ENCODE measurements at places on chromosomes 13 and 19. TPM values are rescaled to one million over a fixed set of nuclear protein-coding genes. Genes with fewer than 3 reads are reported as not detected.

DNA sequence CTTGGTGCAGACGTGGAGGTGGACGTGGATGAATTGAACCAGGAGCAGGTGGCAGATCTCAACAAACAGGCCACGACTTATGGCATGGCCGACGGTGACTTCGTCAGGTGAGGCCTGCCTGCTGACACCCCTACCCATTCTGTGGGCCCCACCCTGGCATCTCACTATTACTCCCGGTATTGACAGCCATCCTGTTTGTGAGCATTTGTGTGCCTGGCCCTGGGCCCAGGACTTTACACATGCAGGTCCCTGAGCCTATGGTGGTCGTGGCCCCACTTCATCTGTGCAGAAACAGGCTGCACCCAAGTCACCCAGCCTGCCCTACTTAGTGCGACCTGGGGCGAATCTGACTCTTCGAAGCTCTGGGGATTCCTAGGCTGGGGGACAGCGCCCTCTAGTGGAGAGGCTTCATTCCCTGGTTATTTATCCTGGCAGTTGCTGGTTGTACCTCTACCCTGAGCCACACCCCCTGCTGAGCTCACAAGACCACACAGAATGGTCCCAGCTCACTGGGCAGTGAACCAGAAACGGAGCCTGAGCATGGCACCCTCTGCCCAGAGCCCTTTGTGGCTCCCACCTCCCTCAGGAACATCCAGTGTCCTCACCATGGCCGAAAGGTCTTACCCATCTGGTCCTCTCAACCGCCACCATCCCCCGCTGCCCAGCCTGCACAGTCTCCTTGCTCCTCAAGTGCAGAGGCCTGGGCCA is 16.9 kb downstream of the ZNF296 start:
- no peak for DNase-seq

GRCh38 chr13:32036757-32037156 is 5.2 kb downstream of the FRY start:
- no peak for DNase-seq

- no peak for DNase-seq
These were observed 110.0 kb downstream of the KCNRG start for GRCh38 chr13:50125304-50125553.

DNA sequence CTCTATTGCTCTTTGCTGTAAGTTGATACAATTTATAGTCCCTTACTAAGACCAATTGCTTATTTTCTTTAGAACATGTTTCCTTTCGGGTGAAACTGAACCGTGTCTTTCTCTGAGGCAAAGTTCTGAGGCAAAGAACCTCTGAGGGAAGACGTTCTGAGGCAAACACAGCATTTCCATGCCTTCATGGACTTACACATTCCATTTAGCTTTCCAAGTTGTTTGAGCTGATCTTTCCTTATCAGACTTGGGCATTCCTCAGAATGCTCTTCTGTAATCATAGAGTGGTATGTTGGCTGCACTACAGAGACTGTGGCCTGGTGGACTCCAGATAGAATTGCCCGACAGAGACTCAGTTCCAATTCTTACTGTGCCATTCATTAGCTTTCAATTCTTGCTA is 579.1 kb downstream of the KCTD12 start:
- DNase-seq: no peak

Gene CD209
- 0.32 TPM for total RNA-seq

Gene KLK11
- 332 TPM for total RNA-seq

Gene ADGRE3
- not detected for total RNA-seq

DNA sequence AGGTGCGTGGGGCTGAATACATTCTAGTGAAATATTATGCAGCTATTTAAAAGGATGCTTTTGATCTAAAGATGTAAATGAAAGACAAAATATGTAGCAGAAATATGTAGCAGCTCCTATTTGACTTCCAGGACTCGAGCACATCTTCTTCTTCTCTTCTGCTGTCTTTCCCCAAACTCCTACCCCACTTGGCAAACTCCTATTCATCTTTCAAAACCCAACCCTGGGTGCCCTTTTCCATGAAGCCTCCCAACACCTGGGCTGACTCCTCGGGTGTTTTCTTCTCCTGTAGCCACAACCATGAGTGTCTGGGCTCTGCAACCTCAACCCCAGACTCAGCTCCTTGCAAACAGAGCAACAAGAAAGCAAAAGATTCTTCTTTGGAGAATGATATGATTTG is 11.1 kb downstream of the ACER1 start:
- DNase-seq: no peak

- DNase-seq: no peak
These were observed 144.9 kb downstream of the MIPEP start for GRCh38 chr13:23744315-23744714.

GRCh38 chr13:112689303-112690245 is at the start of gene ATP11A:
TSS of gene ATP11A (plus strand) at chr13:112690038. CDS start at chr13:112690417, 379 bp downstream.
- DNase-seq: peak; percentile 94

All from suprapubic skin (tissue), 4 donors.